ENCODE measurements at places on chromosomes 2 and 18.

- H3K27me3 ChIP-seq, result peaks cover 27% of the 10 kb centered on the region
- H3K4me1 ChIP-seq, result no peaks in the 10 kb centered on the region
- no peak overlapping the region for H3K27ac ChIP-seq
- peak; percentile 72 for ATAC-seq
- H3K4me3 ChIP-seq, result no peak overlapping the region
- no peaks in the 10 kb centered on the region for H3K36me3 ChIP-seq
Observed at GRCh38 chr18:8994603-8995002, 107.9 kb upstream of the NDUFV2 start.

DNA sequence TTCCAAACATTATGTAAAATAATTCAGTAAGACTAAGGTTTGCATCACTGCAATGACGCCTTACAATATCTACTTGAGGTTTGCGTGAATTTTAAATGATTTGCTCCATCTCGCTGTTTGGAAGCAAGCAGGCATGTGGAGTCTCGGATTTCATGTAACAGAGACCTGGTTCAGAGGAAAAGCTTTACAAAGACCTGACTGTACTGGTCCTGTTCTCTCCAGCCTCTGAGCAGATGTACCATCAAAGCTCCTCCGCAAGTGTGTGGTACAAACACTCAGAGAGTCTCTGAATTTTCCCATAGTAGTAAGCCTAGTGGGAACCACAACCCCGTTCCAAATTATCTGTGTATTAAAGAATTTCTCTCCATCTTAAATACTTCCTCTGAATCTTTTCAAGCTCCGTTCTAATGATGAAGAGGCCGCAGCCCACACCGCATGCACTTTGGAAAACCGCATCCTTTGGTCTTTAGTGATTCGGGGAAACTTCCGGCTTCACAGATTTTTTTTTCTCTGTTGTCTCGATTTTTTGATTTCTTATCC, 728.1 kb upstream of the SOX11 start:
- H3K4me1 ChIP-seq, result no peaks in the 10 kb centered on the region
- no peak for ATAC-seq
- no peak overlapping the region for H3K27ac ChIP-seq
- H3K36me3 ChIP-seq, result no peaks in the 10 kb centered on the region

GRCh38 chr18:39587586-39587985, 2022.0 kb upstream of the CELF4 start:
- H3K27me3 ChIP-seq, result no peaks in the 10 kb centered on the region
- no peak overlapping the region for H3K27ac ChIP-seq
- H3K4me3 ChIP-seq, result no peak overlapping the region
- ATAC-seq, result no peak

DNA sequence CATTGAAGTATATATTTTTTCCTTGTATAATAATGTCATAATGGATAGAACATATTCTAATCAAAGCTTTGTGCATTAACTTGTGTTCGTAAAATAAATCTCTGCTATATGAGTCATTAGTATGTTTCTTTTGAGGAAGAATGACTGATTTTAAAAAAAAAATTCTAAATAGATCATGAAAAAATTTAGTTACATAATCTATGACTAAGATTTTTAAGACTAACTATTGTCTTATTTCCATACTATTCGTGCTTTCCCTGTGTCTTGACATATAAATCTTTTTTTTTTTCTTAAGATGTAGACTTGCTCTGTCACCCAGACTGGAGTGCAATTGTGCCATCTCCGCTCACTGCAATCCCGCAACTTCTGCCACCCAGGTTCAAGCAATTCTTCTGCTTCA, 226.1 kb downstream of the DSEL start:
- no peak overlapping the region for H3K27ac ChIP-seq
- H3K4me3 ChIP-seq, result no peak overlapping the region
- no peaks in the 10 kb centered on the region for H3K36me3 ChIP-seq
- ATAC-seq, result no peak

- ATAC-seq, result no peak
- peaks cover 47% of the 10 kb centered on the region for H3K36me3 ChIP-seq
- H3K27ac ChIP-seq, result peak overlapping the region; percentile 54
- H3K27me3 ChIP-seq, result no peaks in the 10 kb centered on the region
- H3K4me1 ChIP-seq, result peaks cover 7% of the 10 kb centered on the region
Observed at GRCh38 chr2:74045454-74045853, 60.7 kb downstream of the TET3 start.

DNA sequence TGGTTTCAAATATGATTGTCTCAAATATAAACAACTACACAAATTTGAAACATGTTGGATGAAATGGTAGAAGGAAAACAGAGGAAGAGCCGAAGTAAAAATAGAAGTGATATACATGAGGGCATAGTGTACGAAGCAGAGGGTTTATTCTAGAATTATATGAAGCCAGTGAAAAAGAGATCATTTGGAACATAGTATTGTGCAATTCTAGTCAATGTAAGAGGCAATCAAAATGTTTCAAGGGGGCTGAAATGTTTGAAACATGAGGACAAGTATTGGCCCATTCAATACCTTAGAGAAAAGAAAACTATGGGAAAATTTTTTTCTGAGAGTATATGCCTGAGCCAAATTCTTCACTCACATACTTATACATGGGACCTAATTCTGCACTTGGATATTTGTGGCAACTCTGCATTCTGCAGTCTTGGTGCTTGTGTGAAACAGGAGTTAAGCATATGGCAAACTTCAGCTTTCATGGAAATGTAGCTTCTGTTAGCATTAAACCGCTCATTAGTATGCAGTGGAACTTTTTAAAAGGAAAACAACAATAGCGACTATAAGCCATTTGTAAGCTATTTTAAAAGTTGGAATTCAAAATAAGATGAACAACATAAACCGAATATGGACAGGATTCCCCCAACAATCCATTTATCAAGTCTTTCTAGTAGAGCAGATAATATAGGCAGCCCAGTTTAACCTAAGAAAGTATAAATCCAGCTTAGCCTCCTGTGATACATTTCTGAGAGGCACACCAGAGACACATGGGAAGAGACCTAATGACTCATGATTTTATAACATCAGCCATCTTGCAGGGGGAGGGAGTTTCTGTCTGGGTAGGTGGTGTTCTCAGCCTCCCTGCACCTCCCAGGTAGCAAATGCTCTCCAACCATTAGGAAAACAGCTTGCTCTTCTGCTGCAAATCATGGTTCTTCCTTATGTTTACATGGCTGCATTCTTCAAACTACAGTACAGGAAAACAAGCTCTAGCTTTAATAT, 197.8 kb downstream of the PAX3 start:
- H3K27me3 ChIP-seq, result peaks cover 13% of the 10 kb centered on the region
- no peak for ATAC-seq
- H3K4me3 ChIP-seq, result no peak overlapping the region
- H3K27ac ChIP-seq, result no peak overlapping the region
- H3K4me1 ChIP-seq, result no peaks in the 10 kb centered on the region
- no peaks in the 10 kb centered on the region for H3K36me3 ChIP-seq

GRCh38 chr2:134173338-134174016, 80.4 kb upstream of the MGAT5 start:
- ATAC-seq, result no peak
- peak overlapping the region; percentile 65 for H3K27ac ChIP-seq
- peaks cover 76% of the 10 kb centered on the region for H3K4me1 ChIP-seq
- H3K36me3 ChIP-seq, result peaks cover 21% of the 10 kb centered on the region
- no peaks in the 10 kb centered on the region for H3K27me3 ChIP-seq

GRCh38 chr18:26802330-26803200, 62.9 kb downstream of the AQP4 start:
- H3K27me3 ChIP-seq, result no peaks in the 10 kb centered on the region
- H3K4me1 ChIP-seq, result no peaks in the 10 kb centered on the region
- H3K4me3 ChIP-seq, result no peak overlapping the region
- no peaks in the 10 kb centered on the region for H3K36me3 ChIP-seq
- no peak overlapping the region for H3K27ac ChIP-seq

GRCh38 chr2:240411261-240412160, 24.0 kb upstream of the GPC1 start:
- no peak overlapping the region for H3K27ac ChIP-seq
- no peaks in the 10 kb centered on the region for H3K27me3 ChIP-seq
- no peak for ATAC-seq
- no peaks in the 10 kb centered on the region for H3K36me3 ChIP-seq
- H3K4me3 ChIP-seq, result no peak overlapping the region

All from activated T-helper 17 cell treated with anti-CD3 and anti-CD28 coated beads, Interleukin-2, amount 50 U/mL, for 72 hours (primary cell).